ENCODE measurements at places on chromosomes 12 and 14.

GRCh38 chr12:65415826-65416225 lies 137.3 kb downstream of the MSRB3 start:
- no peak for DNase-seq

GRCh38 chr14:100439781-100440180 lies 116.6 kb downstream of the SLC25A47 start:
- peak; percentile 33 for DNase-seq

DNA sequence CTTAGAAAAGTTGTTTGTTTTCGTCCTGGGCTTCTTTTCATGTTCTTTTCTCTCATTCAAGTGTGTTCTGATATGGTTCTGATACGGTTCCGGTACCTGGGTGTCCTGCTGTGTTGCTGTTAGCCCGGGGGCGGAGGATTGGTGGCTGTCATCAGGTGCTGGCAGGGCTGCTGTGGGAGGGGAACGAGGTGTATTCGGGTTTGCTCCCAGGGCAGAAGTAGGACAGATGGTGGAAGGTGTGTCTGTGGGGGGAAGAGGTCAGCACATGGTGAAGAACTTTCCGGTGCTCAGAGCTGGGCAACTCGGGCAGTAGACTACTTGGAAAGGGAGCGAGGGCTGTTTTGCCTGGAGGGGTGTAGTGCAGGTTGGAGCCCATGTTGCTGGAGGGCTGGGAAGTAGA lies 70.2 kb downstream of the SLC25A47 start:
- no peak for DNase-seq

DNA sequence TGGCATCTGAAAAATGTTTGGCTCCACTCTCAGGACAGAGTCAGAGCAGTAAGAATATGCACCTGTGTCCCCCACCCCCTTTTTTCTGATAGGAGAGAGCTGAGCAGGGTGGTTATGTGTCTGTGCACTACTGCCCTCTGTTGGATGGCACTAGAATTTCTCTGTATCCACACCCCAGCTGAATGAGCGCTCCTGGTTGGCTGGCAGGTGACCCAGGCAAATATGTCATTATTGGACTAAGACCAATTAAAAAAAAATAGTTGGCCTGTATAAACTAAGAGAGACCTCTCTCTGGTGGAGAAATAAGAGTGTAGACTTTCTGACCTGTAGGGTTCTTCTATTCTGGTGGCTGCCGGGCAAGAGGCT lies 107.0 kb downstream of the PTCSC3 start:
- peak; percentile 62 for DNase-seq

- DNase-seq: no peak
Observed at GRCh38 chr12:105822131-105823105, 316.3 kb downstream of the NUAK1 start.

DNA sequence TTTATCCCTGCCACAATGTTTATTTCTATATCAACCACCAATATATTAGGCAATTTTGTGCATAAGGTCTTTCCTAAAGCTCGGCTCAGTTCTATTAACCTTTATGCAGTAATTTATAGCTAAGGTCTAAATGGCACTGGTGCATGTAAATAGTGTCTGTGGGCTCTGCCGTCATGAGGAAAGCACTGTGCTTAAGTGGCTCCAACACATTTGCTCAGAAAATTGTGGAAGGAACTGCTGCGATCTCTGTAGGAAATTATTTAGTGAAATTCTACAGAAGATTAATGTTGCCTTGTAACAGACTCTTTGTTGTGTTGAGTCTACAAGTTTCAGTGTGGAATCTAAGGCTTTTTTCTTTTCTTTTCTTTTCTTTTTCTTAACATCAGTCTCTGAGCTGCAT lies 54.0 kb upstream of the EGLN3 start:
- no peak for DNase-seq

DNA sequence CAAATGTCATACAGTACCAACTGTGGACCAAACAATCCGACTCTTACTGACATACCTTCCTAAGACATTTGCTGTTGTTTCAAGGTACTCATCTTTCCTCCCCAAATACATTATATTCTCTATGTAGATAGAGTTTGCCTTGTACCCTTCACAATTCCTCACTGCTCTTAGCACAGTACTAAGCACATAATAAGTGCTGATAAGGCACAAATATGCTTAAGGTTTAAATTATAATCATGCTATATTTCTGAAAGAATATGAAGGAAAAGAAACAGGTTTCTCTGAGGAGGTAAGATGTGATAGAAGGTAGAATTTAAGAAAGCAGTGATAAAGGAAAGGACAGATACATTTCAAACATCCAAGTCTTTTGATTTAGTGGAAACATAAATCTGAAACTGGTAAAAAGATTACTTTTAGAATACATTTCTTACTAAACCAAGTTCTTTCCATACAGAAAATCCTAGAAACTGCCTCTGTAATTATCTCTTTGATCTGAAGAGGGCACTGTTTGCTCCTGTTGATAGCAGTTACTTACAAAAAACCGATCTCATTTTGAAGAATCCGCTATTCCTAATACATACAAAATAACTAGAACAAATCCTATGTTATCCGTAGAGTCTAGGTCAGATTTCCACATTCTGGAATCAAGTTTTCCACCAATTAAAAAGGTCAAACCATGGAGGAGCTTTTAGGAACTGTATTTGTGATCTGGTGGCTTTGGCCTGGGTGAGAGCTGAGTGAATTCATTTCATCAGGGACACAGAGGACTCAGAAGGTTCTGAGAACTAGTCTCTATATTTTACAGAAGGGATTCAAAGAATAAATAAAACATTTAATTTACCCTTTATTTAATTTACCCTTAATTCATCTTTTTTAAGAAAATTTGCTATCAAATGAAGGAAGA lies 311.9 kb downstream of the DAD1 start:
- peak; percentile 25 for DNase-seq

GRCh38 chr14:55585854-55586253 lies 5.8 kb downstream of the KTN1 start:
- no peak for DNase-seq

DNA sequence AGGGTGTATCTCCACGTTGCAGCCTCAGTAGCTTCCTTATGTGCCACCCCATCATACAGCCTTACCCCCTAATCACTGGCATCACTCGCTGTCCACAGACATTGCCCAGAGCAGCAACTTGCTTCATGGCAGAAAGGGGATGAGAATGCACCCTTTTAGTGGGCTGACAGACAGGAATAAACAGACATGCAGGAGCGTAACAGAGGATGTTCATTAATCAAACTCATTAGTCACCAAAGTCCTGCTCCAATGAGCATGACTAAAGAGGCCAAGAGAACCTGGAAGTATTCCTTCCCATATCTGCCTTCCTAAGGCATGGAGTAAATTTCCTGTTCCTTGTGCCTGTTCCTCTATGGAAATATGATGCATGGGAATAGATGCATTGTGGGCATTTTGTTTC lies 197.0 kb downstream of the PHLDA1 start:
- no peak for DNase-seq

GRCh38 chr12:47346251-47347019 lies 266.7 kb upstream of the AMIGO2 start:
- peak; percentile 32 for DNase-seq

DNA sequence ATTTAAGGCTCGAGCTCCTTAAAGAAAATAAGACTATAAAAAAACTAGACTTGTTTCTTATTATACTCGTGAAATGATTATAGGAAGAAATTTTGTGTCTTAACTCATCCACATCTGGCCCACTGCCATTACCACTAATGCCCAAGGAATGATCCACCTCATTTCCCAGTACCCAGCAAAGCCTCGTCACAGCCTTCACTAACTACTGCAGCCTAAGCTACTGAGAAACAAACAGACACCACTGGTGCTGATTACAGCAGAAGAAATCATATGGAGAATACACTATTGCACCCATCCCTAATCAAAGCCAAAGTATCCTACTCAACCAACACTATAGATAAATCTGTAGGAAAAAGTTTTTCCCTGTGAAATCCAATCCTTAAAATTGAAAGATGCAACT lies 205.3 kb upstream of the NAV3 start:
- DNase-seq: no peak

GRCh38 chr14:103334644-103335622 lies 896 bp downstream of the EIF5 start:
- peak; percentile 37 for DNase-seq

- DNase-seq: no peak
Observed at GRCh38 chr14:55070981-55071411, 19.5 kb downstream of the MAPK1IP1L start.

- DNase-seq: no peak
Observed at GRCh38 chr12:89882792-89883191, 174.2 kb upstream of the ATP2B1 start.

GRCh38 chr12:44525806-44526654 lies 350.1 kb downstream of the NELL2 start:
- DNase-seq: no peak

DNA sequence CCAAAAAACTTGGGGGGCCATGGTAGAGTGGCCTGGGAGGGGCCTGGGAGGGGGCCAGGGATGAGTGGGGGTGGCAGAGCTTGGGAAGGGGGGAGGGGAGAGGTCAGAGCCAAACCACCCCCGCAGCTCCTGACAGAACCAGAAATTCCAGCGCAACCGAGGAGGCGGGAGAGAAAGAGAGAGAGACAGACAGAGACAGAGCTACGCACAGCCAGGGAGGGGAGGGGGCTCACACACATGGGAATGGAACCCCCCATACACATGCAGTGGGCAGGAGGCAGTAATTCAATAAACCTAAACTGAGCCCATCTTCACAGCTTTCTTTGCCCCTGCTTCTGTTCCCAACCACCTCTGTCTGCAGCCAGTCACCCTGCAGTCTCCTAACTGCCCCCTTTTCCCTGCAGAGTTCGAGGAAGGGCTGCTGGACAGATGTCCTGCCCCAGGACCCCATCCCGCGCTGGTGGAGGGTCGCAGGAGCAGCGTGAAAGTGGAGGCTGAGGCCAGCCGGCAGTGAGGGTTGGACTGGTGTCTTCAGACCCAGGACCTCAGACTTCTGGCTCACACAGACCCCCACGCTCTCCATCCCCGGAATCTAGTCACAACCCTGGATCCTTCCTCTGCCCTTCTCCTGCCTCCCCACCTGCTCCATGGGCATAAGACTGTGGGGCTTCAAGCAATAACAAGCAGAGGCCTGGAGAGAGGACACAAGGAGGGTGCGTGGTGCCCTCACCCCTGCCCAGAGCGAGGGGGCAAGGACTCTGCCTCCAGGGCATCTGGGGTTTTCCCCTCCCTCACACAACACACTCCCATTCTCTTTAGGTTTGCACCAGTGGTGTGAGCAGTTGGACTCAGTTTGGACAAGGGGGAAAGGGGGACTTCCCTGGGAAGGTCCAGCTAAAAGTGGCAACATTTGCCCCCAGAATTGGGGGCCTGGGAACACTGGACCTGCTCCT lies 5.6 kb downstream of the NAB2 start:
- DNase-seq: no peak

GRCh38 chr12:48175613-48176416 lies 7.6 kb upstream of the CCDC184 start:
- DNase-seq: no peak

DNA sequence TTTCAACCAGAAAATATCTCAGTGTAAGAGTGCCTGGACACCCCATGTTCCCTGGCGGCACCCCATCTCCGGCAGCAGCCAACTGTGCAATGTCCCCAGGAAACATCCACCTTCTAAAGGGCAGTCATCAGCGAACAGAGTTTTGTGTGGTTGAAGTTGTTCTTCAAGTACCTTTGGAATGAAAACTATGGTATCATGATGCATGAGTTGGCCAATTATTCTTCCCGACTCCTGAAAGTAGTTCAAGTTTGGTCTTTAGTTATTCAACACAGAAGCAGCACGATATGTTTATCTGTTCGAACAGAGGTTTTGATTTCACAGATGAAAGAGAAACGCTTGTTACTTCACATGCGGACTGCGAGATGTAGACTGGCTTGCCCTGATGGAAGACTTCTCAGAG lies 21.1 kb upstream of the TTC7B start:
- DNase-seq: no peak

GRCh38 chr12:119631930-119632678 lies 35.8 kb upstream of the PRKAB1 start:
- no peak for DNase-seq

GRCh38 chr14:100056964-100057795 lies 8.0 kb upstream of the EVL start:
- peak; percentile 23 for DNase-seq

GRCh38 chr14:23694949-23695663 lies 58.9 kb downstream of the DHRS2 start:
- DNase-seq: no peak

DNA sequence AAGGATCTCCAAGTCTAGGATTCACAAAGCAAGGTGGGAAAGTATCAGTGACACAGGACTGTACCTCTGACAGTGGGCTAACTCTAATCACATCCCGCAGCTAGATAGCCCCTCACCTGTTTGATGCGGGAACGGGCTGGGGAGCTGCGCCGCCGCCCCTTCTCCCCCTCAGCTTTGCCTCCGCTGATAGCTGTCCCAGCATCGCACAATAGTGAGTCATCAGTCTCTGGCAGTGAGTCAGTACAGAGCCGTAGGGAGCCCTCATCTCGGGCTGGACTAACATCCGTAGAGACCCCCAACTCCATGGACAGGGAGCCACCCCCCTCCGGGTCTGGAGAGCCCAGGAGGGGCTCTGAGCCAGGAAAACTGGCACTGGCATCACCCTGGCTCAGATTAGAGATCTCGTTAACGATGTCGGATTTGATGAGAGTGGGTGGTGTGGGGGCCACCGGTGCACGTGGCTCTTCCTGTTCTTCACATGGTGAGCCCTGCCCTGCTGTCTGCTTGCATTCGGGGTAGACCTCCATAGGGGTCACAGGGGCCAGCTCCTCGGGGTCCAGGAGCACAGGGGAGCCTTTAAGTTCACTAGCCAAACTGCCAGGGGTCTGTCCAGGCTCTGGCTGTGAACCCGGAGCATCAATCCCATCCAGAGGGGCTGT lies 10.9 kb downstream of the KMT2D start:
- peak; percentile 60 for DNase-seq

GRCh38 chr14:71238835-71239234 lies 331.6 kb downstream of the PCNX1 start:
- DNase-seq: no peak

GRCh38 chr14:41051801-41052200 lies 554.9 kb upstream of the LRFN5 start:
- DNase-seq: no peak

DNA sequence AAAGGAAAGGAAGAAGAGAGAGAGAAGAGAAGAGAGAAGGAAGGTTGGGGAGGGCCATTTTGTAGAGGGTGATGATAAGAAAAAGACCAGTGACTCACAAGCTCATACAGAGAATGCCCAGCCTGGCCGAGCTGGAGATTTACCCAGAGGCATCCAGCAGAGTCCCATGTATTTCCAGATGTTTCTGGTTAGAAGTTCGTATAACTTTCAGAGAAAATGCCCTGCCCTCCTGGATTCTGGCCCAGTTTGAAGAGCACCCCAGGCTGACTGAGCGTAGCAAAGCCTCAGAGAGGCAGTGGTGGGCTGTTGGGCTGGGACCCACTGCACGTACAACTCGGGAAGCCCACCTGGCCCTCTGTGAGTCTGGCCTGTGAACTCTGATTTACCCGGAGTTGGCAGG lies 221.8 kb downstream of the SLC41A2 start:
- no peak for DNase-seq
